RWPE2 (cell line): ENCODE measurements at places on chromosomes 6 and 20.

- no peak for DNase-seq
These were observed 115.2 kb downstream of the MRPL14 start for GRCh38 chr6:44012078-44012493.

DNA sequence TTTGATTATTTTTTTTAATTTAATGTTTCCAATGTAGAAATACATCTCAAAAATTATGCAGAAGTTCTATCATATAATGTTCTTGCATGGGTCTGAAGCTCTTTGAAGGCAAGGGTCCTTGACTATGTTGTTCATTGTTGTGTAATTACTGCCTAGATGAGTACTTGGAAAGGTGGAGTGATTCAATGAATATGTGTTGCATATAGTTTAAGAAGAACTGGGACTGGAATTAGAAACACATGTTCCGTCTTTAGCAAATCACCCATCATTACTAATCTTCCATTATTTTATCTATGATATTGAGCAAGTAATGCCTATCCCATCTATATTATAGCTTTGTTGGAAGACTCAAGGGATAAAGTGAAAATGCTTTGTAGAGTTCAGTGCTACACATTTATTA lies 147.3 kb downstream of the LAMA2 start:
- DNase-seq: no peak

GRCh38 chr6:125931733-125932450 lies 24.7 kb upstream of the HINT3 start:
- DNase-seq: no peak

DNA sequence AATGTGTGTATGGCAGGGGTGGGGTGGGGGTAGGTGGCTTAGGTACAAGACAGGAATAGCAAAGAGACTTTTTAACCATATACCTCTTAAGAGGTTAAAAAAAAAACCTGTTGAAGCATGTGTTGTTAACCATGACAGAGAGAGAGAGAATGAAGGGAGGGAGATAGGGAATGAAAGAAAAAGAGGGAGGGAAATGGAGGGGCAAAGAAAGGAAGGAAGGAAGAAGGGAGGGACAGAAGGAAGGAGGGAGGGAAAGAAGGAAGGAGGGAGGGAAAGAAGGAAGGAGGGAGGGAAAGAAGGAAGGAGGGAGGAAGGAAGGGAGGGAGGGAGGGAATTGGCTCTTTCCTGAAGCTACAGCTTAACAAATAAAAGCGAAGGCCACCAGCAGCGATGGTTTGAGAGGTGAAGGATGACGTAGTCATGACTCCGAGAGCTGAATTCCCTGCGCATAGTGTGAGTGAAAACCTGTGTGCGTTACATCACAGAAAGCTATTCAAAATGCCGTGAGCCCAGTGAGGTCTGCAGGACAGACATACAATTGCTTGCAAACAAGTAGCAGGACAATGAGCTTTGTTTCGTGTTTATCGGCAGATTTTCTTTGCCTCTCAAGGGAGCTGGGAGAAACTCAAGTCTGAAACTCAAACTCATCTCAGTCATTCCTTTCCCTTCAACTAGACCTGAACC lies 88.6 kb upstream of the NEDD9 start:
- DNase-seq: no peak

- DNase-seq: no peak
These were observed 124.7 kb downstream of the TMEM242 start for GRCh38 chr6:157198425-157199279.

DNA sequence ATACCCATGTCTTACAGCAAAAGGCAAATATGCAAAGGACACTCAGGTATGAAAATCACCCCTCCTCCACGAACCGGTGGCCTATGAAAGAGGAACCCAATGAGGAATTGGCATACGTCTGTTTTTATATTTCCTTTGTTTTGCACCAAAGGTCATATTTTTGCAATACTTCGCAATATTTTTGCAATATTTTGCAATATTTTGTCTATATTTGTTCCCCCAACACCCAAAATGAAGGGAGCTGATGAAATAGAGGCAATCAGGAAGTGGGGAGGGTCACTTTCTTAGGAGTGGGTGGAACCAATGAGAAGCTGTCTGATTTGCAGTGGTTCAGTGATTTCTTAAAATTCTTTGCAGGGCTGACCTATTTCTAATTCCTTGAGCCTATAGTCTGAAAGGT lies 296.8 kb upstream of the TSHZ2 start:
- no peak for DNase-seq

- DNase-seq: no peak
These were observed 349.2 kb downstream of the MAFB start for GRCh38 chr20:40339661-40340449.

GRCh38 chr20:59195316-59195993 lies 31.8 kb downstream of the ZNF831 start:
- DNase-seq: peak; percentile 68

GRCh38 chr20:62496568-62497218 lies 20.9 kb upstream of the GATA5 start:
- no peak for DNase-seq

- no peak for DNase-seq
These were observed 113.2 kb upstream of the TENT5A start for GRCh38 chr6:81865712-81866111.

GRCh38 chr20:34621383-34622367 lies 55.2 kb downstream of the PIGU start:
- DNase-seq: peak; percentile 85

GRCh38 chr20:10670501-10671220 lies 3.1 kb downstream of the JAG1 start:
- DNase-seq: no peak

DNA sequence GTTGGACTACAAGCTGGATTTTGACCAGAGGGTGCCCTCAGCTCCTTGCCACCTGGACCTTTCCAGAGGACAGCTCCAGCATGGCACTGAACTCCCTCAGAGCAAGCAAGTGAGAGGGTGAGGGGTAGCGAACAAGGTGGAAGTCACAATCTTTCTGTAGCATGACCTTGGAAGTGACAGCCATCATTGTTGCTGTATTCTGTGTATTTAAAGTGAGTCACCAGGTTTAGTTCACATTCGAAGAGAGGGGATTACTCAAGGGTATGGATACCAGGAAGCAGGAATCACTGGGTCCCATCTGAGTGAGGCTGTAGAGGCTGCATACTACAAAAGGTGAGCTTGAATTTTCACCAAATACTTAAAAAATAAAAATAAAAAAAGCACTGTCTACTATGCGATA lies 280.0 kb upstream of the SPTLC3 start:
- DNase-seq: no peak

GRCh38 chr6:136644597-136644952 lies 94.4 kb upstream of the MAP7 start:
- DNase-seq: no peak

DNA sequence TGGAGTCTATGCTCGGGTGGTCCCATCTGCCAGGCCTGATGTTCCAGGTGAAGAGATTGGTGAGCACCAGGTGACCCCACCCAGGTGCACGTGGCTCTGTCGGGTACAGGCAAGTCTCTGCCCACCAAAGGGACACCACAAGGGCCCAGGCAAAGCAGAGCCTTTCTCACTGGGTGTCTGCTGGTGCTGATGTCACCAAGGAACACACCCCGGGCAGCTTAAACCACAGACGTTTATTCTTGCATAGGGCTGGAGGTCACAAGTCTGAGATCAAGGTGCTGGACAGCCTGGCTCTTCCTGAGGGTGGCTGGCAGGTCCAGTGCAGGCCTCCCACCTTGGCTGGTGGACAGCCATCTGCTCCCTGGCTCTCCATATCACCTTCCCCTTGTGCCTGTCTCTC lies 100.7 kb upstream of the CD93 start:
- DNase-seq: no peak

DNA sequence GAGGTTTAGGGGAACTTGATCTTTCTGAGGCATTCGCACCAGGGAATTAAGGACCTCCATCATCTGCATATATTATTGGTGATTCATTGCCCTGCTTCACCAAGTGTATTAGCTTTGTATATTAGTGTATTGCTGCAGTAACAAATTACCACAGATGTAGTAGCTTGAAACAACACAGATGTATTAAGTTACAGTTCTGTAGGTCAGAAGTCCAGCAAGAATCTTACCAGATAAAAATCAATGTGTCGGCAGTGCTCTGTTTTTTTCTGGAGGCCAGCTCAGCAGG lies 65.8 kb downstream of the HMGN3 start:
- no peak for DNase-seq

DNA sequence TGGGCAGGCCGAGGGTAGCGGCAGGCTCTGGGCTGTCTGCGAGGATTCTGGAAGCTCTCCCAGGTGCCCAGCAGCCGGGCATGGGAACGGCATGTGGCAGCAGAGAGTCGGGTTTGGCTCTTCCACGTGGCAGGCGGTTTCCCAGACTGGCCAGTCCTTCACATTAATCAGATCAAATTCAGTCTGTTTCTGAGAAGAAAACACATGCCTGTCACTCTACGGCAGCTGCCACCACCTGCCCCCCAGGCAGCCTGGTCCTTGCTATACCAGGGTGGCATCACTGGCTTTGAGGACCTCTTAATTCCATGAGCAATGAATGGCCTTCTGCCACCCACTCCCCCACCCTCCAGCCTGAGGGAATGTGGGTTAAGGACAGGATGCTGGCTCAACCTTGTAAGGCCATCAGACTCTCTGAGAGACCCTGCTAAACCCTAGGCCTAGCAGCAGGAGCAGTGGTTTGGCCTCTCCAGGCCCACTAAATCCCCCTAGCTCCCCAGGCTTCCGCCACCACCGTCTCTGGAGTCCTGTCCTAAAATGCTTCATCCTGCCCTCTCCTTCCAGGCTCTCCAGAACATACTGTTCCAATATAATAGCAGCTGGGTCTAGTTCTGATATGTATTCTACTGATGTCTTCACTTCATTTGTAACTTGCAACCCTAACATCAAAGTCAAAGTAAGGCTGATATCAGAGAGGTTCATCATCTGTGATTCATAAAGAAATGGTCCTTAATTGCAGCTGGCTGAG lies 47.8 kb downstream of the PLCG1 start:
- peak; percentile 72 for DNase-seq

DNA sequence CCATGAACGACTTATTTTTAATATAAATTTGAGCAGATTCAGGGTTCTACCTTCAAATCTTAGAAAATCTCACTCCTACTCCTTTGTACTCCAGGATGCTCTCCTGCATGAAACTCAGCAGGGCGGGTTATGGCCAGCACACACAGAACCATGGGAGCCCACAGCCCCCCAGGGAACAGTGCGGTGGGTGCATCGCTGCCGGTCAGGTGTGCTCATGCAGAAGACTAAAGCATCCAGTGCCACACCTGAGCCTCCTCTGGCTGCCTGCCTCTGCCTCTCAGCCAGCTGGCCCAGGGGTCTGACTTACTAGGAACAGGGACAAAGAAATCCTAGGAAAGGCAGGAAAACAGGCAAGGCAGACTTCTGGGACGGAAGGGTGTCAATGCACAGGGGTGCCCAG lies 31.8 kb downstream of the EZR start:
- DNase-seq: no peak

DNA sequence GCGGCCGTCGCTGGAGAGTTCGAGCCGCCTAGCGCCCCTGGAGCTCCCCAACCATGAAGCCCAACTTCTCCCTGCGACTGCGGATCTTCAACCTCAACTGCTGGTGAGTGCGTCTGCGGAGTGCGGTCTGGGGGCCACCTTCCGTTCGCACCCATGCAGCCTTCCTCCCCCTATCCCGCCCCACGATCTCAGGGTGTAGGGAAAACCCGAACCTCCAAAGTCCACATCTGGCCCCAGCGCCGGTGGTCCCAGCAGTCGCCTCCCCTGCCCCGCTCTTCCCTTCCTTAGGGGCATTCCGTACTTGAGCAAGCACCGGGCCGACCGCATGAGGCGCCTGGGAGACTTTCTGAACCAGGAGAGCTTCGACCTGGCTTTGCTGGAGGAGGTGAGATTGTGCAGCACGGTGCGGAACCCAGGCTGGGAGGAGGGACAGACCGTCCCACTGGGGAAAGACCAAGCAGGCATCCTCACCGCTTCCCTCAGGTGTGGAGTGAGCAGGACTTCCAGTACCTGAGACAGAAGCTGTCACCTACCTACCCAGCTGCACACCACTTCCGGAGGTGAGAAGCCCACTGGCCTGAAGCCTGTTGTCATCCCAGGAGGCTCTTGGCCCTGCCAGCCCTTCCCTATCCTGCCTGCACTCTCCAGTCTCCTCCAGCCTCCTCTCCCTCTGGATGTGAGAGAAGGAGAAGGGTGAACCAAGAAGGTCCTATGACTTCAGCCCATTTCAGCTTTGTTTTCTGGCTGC lies 719 bp downstream of the SMPD2 start:
- DNase-seq: no peak

DNA sequence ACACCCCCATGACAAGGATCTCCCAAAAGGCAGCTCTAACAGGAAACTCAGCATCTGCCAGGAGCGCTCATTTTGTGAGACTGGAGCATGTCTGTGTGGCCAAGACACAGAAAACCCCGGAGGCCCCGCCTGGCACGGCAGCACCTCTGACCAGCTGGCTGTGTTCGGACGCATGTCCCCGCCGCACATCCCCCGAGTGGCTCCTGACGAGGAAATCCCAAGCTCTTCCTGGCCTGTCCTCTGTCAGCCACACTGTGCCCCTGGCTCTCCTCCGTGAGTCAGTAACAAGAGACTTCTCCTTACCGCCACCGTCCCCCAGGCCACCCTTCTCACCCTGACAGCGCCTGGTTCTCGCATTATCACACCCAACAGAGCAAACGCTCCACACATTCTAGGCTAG lies 14.4 kb downstream of the SLC2A4RG start:
- DNase-seq: peak; percentile 85

DNA sequence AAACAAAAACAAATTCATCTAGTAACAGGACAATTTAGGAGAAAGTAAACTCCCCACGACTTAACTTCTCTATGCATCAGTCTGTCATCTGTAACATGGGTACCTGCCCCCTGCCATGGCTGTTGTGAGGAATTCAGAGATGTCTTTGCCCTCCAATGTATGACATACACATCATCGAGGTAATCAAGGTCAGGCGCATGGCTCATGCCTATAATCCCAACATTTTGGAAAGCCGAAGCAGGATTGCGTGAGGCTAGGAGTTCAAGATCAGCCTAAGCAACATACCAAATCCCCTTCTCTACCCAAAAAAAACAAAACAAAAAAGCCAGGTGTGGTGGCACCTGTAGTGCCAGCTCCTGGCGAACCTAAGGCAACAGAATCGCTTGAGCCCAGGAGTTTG lies 9.0 kb downstream of the EEF1A1 start:
- DNase-seq: no peak

DNA sequence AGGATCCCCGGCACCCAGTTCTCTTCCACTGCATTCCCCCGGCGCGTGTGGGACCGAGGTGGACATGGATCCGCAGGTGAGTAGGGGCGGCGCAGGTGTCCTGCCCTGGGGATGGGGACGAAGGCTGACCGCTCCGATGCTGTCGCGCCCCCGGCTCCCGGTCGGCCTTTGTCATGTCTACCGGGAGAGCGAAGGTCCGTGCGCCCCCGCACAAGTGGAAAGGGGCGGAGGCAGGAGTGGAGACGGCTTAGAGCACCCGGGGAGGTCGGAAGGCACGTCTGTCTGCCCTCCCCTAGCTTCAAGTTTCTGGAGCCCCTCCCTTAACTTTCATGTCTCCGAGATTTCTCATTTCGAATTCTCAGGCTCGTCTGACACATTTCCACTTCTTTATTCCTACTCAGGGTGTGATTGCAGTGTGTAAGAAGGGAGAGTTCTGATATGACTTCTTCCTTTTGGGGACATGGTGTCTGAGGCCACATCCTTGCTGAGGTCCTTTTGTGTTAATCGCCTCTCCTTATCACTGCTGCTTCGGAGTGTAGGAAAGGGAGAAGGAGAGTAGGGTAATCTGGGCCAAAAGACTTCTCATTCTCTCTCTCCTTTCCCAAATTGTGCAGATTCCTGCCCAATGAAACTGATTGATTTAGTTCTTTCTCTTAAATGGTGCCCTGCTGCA lies 435 bp downstream of the KIFC1 start:
- no peak for DNase-seq
